Astrocyte (in vitro differentiated cells and primary cell): ENCODE measurements at places on chromosomes 2 and 18. TPM values are rescaled to one million over a fixed set of nuclear protein-coding genes. Genes with fewer than 3 reads are reported as not detected.

The FAM237A gene
- total RNA-seq, result not detected in 2 replicates

DNA sequence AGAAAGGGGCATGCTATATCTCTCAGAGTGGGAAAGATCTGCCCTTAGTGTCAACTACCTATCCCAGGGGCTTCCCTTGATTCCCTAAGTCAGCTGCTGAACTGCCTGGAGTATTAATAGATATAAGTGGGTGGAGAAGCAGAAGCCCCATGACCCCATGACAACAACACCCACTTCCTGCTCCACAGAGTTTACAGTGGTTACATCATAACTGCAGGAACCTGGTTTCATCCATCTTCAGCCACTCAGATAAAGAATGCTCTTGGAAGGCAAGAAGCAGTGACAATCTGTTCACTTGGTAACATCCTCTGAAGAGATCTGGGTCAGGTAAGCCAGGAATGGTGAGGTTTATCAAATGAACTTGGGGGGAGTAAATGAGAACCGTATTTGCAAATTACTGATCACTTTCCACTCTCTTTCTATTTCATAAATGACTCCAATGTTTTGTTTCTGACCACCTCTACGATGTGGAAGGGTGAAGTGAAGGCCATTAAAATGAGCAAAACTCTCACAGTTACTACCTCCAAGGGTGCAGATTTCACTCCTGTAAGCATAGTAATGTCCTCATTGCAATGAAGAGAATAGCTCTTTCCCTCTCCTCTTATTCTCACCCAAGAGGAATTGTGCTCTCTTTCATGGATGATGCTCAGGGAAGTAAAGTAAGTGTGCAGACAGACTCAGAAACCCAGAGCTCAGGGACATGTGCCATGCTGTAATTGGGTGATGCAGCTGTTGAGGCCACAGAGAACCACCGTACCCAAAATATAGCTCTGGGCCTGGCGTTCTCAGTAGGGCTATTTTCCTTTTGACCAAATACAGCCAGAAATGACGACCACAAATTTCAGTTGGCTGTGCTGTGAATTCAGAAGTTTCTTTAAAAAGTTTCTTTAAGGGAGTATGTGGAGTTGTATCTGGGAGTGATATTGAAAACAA lies 192.8 kb upstream of the APCDD1 start:
- DNase-seq, result peak; percentile 18

The ABCB11 gene
- 0.02 TPM in 1 of 2 replicates, not detected in the other for total RNA-seq

DNA sequence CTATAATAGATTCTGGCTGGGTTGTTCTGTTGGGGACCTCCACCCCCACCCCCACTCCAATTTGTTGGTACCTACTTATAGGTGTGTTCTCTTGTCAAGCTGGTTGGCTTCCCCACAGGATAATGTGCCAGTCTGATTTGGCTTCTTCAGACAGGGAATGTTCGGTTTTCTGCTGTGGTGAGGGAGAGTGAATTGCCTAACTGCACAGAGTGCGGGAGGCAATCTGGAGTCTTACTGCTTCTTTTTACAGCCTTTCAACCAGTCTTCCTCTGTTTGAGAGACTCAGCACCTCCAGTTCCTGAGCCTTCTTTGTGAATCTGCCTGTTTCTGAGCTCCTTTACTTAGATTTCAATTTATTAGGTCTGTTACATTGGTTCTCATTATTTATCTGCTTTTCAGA lies 27.4 kb upstream of the SNORC start:
- no peak for DNase-seq

DNA sequence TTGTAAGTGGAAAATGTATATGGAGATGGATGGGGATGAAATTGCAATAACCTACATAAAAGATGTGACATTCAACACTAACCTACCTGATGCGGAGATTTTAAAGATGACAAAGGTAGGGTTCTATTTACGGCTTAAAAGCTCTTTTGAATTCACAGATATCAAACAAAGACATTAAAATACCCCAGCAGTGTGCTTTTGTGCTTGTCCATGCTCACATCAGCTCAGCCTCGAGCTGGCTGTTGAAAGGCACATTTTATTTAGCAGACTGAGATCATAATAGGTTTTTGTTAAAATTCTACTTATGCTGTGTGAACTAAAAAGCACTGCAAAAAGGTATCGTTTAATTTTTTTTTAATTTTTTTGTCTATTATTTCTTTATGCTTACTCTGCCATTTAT lies 96.0 kb upstream of the CDCA7 start:
- no peak for DNase-seq

- DNase-seq, result no peak
These were observed 335.3 kb upstream of the CHST9 start for GRCh38 chr18:27520401-27520800.

DNA sequence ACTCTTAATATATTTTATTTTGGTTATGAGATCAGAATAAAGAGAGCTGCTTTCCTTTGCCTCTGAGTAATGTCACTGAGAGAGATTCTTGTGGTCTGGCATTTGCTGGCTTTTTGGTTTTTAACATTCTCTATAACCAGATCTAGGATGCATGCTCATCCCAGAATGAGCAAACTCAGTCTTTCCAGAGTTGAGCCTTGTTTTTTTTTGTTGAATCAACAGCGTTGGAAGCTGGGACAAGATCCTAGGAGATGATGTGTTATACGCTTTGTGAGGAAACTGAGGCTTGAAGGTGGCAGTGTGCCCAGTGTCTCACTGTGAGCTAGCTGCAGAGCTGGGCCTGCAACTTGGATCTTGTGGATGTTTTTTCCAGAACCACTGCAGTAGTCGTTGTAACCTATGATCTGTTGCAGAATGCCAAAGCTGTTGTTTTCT lies 19.5 kb downstream of the MYO1B start:
- peak; percentile 93 for DNase-seq

The ALPG gene
- total RNA-seq, result 0.19 and 0.27 TPM in 2 replicates

The CD302 gene
- 0.34 and 0.41 TPM in 2 replicates for total RNA-seq

DNA sequence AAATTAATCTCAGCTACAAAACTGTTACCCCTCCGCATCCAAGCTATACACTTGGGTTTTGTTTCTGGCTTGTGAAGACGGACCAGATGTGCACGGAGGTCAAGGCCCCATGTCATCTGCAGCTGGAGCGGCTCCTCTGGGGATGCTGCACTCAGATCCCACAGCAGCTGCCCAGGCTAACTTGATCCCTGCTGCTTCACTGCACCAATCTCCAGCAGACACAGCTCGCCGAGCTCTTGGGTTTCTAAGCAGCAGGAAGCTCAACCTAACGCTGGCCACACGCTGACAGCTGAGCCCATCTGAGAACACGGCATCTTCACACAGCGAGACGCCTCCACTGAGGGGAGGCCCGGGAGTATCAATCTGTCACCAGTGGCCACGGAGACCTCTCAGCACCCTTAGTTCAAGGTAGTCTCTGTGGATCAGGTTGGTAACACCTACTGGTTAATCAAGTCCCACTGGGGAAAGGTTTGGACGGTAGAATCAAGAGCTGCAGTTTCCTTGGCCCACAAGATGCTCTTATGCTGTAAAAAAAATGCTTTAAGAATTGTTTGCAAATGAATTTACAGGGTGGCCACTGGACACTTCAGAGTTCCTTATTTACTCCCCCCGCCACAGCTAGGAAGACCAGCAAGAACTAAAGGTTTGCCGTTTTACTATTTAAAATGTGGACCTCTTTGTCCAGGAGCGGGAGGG lies 67.5 kb downstream of the EMILIN2 start:
- DNase-seq, result no peak

DNA sequence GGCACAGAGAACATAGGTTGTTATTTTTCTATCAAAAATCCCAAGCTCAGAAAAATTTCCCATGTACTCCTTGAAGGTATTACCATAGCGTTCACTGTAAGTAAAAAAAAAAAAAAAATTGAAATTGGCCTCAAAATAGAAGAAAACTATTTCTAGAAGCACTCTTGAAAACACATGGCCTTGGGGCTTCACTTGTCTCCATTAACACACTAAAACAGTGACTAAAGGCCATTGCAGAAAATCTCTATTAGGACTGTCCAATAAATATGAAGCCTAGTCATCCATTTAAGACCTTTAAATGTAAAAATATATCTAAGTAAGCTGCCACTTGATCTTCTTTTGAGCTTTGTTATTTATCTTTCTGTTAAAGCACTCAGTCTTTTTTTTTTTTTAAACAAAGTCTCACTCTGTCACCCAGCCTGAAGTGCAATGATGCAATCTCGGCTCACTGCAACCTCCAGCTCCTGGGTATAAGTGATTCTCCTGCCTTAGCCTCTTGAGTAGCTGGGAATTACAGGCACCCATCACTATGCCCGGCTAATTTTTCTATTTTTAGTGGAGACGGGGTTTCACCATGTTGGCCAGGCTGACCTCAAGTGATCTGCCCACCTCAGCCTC lies 35.8 kb downstream of the CCDC68 start:
- no peak for DNase-seq

GRCh38 chr2:81523344-81523743 lies 1218.8 kb upstream of the LRRTM1 start:
- DNase-seq, result no peak

GRCh38 chr2:40546439-40547191 lies 94.7 kb upstream of the SLC8A1 start:
- no peak for DNase-seq

The ABCG5 gene
- not detected in 2 replicates for total RNA-seq

DNA sequence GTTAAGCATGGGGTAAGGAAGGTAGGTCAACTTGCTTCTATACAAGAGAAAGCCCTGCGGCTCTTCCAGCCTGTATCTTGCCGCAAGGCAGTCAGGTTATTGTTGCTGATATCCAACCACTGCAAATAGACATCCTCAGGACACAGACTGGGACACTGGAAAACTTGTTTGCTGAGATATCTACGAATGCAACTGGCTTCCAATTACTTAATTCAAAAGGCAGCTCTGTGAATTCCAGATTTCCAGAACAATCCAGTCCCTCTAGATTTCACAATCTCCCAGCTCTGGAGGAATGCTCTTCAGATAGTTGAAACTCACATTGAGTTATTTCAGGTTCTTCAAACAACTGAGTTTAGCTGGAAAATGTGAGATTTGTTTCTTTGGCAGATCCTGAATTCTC lies 34.6 kb upstream of the SP9 start:
- peak; percentile 6 for DNase-seq

- DNase-seq, result peak; percentile 60
These were observed 343.5 kb downstream of the MTX2 start for GRCh38 chr2:176612736-176613135.

The REG1B gene
- not detected in 2 replicates for total RNA-seq

DNA sequence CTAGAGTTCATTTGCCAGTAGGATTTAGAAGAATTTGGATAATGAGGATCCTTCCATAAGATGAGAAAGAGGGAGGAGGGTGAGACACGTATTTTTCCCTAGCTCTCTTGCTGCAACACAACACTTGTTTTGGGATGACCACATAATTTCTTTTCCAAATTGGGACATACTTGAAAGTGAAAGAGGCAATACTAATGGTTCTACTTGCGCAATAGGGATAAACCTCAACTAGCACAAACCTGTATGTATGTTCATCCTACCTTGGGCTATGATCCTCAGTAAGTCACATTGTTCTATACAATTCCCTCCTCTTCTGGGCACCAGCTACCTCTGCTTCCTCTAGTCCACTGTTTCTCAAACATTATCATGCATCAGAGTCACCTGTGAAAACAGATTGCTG lies 1208.8 kb upstream of the LRRTM1 start:
- DNase-seq, result no peak

- no peak for DNase-seq
These were observed 151.2 kb upstream of the BOD1L2 start for GRCh38 chr18:56995579-56996188.

DNA sequence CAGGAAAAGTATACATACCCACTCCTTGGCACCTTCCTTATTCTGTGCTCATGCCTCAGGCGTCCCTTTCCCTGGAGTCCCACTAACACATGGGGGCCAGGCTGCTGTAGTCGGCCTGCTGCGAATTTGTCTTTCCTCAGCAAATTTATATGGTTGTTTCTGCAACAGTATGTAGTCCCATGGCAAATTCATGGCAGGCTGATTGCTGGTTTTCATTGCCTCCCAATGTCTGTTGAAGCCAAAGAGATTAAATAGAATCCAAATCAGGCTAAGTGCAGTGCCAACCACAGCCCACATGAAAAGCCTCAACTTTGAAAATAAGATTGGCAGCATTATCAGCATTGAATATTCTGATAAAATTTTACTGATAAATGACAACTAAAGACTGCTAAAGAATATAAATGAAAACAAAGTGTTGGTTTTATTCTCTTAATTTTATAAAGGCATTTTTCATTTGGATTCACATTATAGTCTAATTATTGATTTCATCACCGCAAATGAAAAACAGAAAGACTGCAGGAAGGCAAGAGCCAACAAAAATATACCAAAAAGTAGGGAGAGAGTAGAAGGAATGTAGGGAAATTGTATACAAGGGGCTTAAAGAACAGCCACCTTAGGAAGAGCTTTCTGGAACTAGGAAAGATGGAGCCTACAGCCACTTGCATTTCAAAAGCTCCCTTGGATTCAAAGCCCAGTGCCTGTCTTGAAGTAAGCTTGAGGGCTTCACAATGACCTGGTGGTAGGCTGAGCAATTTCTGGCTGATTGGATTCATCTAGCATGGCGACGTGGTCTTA lies 283.7 kb upstream of the MMADHC start:
- no peak for DNase-seq

DNA sequence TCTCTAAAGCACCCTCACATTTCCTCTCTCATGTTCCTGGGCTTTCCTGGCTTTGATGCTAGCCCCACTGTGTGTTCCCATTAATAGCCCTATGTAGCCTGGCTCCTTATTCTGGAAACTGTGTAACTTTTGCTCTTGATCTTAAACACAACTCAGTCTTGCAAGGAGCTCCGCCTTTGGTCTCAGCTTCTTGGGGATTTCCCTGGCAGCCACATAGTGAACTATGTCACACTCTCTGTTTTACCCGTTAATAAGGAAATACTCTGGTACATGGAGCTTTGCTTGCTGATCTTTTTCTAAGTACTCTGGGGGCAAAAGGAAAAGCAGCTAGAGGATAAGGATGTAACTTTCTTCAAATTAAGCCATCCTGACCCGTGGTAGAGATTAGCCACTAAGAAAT lies 259.3 kb downstream of the NEDD4L start:
- DNase-seq, result no peak

DNA sequence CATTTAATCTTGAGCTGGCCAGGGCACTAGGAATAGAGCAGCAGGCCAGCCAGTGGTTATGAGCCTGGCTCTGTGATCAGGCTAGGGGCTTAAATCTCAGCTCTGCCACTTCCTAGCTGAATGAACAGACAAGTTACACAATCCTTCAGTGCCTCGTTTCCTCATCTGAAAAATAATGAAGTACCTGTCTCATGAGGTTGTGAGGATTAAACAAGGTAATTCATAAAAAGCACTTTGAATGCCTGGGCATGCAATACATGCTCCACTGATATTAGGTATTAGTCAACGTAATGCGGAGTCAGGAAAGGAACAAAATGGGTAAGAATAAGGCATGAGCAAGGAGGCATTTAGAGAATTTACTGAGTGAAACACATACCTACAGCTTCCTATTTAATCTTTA lies 100.2 kb downstream of the CCBE1 start:
- no peak for DNase-seq
